Stimulated activated CD8-positive, alpha-beta memory T cell treated with anti-CD3 and anti-CD28 coated beads, Interleukin-2, amount 100 ng/mL, for 1 hour (primary cell): ENCODE measurements at places on chromosomes 7 and 10.
A peak's percentile ranks its signal among the peaks of the same experiment; 100 is the strongest.

DNA sequence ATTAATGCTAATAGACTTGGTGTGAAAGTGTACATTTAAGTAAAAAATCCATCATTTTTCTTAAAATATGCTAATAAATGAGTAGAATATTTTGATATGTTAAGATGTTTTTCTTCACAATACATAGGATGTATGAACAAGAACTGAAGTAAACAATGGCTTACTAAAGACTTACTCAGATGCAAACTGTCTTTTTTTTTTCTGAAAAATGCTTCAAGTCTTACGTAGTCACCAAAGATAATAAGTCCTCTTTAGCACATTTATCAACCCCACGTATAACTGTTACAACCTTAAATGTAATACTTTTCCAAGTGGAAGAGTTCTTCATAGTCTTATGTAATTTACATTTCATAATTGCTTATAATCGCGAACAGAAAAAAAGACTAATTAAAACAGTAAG lies 54.8 kb downstream of the MDFIC start:
- DNase-seq: no peak

GRCh38 chr7:55513868-55514267 lies 58.4 kb downstream of the VOPP1 start:
- no peak for DNase-seq

DNA sequence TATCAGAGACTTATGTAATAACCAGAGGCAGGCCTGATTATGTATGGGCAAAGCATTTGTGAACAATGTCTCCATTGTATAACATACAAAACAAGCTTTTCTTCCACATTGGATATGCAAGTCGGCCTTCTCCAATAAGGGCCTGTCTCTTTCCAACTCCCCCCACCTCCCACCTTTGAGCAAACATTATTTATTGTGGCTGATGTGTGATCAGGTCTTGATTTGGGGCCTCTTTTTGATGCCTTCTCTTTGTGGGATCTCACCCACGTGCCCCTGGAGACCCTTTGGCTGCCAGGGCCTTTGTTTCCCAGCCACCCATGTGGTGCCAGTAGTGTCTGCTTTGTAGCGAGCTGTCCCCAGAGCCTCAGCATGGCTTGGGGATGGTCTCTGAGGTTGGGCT lies 53.0 kb downstream of the TCF7L2 start:
- no peak for DNase-seq

DNA sequence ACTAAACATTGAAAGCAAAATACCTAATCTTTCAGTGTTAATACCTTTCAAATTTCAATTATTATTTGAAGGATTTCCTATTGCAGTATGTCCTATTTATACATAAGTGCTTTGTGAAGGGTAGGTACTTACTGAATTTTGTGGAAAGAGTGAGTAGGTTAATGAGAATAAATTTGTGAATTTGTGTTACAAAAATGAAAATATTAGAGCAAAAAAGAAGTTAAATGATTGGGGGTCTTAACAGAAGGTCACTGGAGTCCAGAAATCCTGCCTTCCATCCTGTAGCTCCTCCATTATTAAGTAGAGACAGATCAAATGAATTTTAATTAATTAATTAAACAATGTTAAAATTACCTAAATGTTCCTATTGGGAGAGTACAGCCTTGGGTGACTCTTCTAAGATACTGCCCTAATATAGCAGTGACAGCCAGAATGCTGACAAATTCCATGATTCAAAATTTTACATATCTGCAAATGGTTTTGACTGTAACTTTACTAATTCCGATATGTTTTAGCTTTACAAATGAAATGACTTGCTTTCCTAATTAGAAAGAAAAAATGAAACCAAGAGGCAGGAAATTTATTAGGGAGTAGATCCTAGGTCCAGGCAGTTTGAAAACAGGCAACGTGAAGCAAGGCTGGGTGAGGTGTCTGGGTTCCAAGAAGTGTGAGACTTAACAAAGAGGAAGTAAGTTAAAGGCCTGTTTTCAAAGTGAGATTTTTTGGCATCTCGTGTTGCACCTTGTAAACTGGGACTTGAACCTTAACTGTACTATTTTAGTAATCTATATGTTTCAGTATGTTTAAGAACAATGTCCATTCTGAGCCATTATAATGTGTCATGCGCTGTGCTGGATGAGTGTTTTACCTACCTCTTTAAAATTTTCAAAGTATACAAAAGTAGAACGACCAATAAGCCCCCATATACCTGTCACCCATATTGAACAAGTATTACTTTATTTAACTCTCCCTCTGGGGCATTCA lies 1.5 kb downstream of the PIK3CG start:
- no peak for DNase-seq

GRCh38 chr10:66842867-66843266 lies 83.0 kb upstream of the LRRTM3 start:
- DNase-seq: no peak

DNA sequence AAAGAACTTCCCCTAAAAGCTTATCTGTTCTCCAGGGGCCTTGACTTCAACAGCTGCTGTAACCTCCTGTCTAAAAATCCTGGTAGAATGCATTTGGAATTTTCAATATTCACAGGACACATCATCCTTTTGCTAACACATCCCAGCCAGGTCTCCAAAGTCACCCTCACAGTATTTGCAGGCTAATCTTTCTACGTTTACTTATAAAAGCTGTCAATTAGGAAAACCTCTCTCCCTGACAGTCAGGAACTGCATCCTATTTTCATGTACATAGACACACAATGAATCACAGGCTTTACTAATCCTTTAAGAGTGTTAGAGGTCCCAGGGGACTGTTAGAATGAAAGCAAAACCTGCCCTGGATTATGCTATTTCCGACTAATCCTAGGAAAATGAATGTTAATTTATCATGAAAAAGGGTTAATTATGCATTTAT lies 102.2 kb downstream of the GFRA1 start:
- DNase-seq: no peak

DNA sequence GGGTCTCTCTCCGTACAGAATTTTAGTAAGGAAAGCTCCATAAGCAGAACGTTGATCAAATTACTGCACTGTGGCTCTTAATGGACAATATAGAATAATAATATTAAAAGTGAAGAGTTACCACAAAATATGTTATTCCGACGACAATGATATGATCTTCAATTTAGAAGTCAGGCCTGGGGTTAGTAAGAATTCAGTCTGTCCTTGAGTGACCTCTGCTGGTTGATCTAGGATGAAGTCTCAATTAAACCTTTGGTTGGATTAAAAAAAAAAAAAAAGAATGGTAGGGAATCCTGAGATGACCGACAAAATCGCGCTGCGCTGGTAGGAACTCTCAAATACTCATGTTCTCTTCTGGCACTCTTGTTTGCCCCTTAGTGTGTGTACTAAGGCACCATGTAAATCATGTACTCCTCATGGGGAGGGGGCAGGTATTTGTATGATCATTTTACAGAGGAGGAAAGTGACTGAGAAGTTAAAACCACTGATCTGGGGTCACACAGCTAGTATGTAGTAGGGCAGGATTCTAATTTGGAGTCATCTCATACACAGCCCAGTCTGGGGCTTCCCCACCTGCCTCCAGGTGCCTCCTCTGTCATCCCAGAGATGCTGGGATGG lies 161.3 kb upstream of the NPVF start:
- DNase-seq: no peak

- no peak for DNase-seq
These were observed 70.2 kb downstream of the AHCYL2 start for GRCh38 chr7:129295015-129295423.

GRCh38 chr7:74226633-74227032 lies 16.8 kb downstream of the LAT2 start:
- no peak for DNase-seq

DNA sequence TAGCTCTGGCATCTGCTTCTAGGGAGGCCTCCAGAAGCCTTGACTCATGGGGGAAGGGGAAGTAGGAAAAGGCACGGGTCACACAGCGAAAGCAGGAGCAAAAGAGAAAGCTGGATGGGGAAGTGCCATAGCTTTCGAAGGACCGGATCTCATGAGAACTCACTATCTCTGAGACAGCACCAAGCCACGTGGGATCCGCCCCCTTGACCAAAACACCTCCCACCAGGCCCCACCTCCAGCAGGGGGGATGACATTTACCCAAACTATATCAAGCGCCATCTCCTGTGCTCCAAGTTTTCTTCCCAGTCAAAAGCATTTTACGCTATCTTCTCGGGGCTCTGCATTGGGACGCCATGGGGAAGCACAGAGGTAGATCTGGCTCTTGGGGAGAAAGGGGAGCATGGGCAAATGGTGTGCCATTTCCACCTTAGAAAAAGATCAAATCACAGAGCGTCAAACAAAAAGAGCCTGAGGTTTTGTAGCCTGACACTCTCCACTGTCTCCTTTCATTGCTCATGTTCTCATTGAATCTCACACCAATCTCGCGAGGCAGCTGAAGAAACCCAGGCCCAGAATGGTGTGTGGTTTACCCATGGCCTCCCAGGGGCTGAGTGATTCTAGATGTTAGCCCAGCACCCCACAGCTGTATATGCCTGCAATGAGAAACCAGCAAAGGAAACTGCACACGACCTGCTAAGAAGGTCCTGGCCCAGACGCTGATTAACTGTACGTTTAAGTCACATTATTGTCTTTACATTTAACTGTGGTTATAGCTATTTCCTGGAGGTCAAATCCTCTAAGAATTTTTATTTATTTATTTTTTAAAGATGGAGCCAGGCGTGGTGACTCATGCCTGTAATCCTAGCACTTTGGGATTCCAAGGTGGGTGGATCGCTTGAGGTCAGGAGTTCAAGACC lies 8.1 kb upstream of the OLAH start:
- no peak for DNase-seq

DNA sequence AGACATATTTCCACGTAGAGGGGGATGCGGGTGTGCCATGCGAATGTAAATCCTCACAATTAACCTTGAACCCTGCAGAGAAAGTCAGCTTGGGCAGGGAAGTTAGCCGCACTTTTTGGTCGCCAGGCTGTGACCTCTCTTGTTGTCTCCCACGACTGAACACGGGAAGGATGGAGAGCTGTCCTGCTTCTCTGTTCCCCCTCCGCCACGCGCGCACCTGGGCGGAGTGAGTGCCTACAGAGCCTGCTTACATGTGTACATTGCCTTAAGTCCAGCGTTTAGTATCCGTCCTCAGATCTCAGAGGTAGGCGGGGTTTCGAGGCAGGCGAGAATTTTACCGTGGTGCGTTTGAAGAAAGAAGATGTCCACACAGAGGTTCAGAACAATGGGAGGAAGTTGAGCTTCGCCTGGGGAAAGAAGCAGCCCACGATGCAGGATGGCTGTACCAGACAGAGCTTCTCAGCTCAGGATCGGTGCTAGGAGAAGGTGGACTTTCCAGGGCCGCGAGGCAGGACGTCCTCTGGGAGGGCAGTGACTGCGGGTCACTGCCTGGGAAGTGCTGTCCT lies 482 bp upstream of the ERCC6 start:
- DNase-seq: peak; percentile 0

DNA sequence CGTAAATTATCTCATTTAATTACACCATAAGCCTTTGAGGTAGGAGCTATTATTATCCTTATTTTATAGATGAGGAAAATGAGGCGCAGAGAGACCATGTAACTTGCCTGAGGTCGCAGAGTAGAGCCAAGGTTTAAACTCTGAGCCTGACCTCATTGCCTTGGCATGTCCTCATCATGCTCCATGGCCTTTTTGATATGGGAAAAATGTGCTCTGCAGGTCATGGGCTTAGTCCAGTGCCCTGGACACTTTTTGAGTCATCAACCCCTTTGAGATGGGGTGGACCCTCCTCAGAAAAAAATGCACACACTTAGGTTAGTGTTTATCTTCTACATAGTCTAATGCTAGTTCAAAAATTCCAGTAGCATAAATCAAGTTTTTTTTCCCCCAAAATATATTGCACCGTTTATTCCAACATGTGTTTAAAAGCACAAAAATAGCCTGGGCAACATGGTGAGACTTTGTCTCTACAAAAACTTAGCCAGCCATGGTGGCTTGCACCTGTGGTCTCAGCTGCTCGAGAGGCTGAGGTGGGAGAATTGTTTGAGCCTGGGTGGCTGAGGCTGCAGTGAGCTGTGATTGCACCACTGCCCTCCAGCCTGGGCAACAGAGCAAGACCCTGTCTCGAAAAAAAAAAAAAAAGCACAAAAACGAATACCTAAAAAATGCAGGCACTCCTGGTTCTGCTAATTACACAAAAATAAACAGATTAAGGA lies 28.6 kb upstream of the TMEM178B start:
- no peak for DNase-seq

GRCh38 chr7:134084488-134085144 lies 42.5 kb upstream of the LRGUK start:
- DNase-seq: no peak

GRCh38 chr10:20502903-20503585 lies 394.1 kb downstream of the NEBL start:
- no peak for DNase-seq

DNA sequence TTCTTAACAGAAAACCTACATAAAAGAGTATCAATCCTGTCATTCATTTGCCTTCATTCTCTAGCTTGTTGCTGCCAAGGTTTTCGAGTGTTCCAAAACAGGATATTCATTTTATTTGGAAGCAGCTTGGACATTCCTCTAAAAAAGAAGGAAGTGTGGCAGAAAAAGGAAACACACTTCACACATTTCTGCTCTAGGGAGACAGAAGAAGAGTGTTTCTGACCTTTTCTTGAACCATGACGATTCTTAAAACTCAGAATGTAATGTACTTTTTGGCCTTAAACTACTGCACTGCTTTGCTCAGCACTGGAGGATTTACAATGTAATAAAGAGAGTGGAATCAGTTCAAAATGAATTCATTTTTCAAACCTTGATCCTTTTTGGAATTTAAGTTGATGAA lies 81.3 kb downstream of the SEMA3A start:
- no peak for DNase-seq

DNA sequence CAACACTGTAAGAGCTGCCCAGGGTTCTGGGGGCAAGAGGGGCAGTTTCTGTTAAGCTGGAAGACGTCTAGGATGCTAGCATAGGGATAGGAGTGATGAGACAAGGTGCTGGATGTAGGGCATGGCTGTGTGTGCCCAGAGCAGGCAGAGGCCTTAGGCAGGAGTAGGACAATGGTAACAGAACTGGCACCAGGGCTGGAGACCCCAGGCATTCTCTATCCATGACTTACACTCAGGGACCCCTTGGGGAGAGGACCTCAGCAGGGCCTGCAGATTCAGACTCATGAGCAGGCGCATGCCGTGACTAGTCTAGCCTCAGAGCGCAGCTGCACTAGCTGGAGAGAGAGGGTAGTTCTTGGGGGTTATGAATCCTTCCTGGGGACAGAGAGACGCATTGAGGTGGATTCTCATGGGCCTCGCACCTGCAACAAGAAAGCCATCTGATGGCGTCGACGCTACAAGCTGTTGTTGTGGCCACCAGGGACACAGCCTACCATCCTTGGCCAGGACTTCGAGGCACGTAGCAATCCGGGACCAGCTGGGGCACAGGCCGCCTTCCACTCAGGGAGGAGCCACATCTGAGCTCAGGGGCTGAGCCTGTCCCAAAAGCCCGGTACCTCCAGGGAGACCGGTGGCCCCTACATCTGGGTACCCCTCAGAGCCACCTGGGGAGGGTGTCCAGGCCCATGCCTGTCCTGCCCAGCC lies 474.1 kb downstream of the PTPRN2 start:
- no peak for DNase-seq

DNA sequence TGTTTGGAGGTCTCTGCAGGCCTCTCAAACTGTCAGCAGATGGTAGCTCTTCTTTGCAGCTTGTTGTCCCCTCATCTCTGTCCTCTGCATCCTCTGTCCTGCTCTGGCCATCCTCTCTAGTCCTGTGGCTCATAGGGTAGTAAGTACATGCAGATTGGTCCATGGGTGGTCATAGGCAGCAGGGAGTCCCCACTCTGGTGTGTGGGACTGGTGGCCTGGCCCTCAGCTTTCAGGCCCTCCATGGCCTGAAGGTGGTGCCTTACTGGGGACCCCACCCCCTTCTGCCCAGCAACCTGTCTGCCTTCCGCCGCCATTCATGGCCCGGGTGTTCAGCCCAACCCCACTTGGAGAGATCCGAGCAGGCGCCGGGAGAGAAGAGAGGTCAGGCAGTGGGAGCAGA lies 12.8 kb upstream of the TCTN3 start:
- no peak for DNase-seq

- DNase-seq: no peak
These were observed 131.1 kb downstream of the KCND2 start for GRCh38 chr7:120404042-120404441.
